RWPE1 (cell line): ENCODE measurements at places on chromosomes 2 and 18.

DNA sequence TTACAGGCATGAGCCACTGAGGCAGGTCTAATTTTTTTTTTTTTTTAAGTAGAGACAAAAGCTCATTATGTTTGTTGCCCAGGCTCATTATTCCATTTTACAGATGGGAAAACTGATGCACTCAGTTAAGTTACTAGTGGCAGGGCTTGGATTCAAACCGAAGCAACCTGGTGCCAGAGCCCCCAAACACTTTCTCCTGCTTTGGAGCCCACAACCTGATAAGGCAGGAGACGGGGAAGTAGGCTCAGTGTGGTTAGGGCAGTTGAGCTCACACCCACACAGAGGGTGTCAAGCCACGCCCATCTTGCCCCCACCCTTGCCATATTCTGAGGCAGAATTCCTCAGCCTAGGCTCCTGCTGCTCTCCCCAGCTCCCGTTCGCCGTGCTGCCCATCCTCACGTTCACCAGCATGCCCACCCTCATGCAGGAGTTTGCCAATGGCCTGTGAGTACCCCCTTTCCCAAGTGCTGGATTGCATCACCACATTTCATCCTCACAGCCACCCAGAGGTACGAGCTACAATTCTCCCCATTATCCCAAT lies 5.8 kb upstream of the CTDSP1 start:
- DNase-seq: no peak

GRCh38 chr18:55509631-55510324 lies 78.2 kb downstream of the TCF4 start:
- DNase-seq: no peak

DNA sequence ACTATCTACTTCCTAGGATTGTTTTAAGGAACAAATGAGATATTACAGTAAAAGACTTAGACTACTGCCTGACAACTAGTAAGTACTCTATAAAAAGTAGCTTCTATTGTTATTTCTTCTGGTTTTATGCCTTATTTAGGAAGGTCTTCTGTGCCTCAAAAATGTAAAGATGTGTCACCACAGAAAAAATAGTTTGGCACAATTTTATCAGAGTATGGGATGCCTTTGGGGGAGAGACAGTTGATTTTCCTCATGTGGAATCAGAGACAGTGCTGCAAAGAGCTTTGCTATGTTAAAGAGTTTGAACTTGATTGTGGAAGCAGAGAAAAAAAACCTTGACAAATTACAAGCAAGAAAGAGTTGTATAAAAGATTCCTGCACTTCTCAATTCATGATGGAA lies 98.4 kb downstream of the EHBP1 start:
- no peak for DNase-seq

- peak; percentile 33 for DNase-seq
Measured at GRCh38 chr2:43519643-43520221, 76.1 kb downstream of the THADA start.

- no peak for DNase-seq
Measured at GRCh38 chr2:201432621-201433393, 18.5 kb downstream of the TRAK2 start.

GRCh38 chr2:169664978-169665930 lies 29.0 kb downstream of the CFAP210 start:
- DNase-seq: no peak

GRCh38 chr2:20822535-20823490 lies at the start of gene LDAH:
Gene LDAH, minus strand, starts transcription at chr2:20823101. Its CDS starts 21,638 bp downstream, at chr2:20801463.
- DNase-seq: peak; percentile 91

DNA sequence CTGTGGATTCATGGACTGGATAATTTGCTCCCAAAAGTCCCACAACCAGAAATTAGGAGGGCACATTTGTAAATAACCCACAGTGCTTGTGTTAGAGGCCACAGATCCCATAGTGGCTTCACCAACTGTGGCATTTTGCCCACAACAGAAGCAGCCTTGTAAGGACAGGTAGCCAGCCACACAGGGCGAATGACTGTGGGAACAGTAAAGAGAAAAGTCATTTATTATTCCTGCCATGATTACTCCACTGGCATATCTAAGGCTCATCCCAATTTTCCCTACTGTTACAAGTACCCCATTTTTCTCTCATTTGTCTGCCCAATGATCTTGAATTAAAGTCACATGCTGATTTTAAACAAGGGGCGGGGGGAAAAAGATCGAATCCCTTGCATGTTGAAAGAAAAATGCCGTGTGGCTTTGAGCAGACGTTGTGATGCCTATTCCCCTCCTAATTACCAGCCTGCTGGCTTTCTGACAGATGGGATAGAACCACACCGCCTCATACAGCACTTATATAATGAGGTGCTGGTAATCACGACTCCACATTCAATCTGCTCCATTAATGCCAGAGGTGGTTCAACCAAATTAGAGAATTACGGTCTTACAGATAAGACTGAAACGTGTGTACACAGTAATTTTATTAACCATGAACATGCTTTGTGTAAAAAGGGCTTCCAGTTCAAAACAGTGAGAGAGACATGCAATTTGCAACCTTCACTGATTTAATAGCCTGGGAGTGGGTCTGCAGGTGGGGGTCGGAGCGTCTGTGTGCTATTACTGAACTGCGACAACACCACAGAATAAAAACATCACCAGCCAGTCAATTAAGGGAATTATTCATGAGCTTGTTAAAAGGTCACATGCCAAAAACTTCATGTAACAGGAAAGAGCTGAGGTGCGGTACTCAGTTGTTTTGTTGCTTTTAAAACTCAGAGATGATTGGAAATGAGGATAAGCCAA lies 196.0 kb downstream of the TMEM163 start:
- no peak for DNase-seq

DNA sequence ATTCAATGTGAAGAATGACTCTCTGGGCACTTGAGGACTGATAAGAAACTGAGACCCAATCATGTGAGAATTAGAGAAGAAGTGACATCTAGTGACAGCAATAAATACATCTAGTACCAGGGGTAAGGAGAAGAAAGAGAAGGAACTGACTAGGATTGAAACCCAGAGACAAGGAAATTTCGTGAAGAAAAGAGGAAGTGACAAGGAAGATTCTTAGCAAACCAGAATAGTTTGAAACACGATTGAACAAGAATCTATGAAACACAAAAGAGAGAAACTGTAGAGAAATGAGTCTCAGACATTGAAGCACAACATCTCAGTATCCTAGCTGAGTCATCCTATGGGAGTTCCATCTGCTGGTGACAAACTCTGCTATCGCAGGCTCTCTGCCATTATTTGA lies 571.9 kb upstream of the PKDCC start:
- no peak for DNase-seq

DNA sequence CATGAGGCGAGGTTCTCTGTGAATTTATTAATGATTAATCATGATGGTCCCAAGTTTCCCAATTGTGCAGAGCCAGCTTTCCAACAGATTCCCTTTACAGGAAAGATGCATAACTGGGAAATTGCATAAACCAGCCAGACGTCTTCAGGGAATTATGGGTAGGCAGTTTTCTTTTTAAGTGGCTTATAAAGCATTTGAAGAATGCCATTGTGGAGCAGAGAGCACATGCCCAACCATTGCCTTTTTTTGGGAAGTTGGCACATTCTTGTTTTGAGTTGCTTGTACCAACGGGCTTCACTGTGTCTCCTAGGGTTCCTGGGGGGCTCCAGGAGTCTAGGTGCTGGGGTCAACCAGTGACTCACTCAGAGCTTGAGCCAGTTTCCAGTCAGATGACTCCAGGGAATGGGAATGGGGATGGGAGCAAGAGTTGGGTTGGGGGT lies 231.7 kb upstream of the FOSL2 start:
- DNase-seq: peak; percentile 42

DNA sequence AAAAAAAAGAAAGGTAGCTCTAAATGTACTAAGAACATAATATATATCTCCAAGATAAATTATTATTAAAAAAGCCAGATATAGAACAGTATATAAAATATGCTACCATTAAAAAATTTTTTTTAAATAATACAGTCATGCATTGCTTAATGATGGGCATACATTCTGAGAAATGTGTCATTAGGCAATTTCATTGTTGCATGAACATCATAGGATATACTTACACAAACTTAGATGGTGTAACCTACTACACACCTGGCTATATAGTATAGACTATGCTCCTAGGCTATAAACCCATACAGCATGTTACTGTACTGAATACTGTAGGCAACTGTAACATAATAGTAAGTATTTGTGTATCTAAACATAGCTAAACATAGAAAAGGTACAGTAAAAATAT lies 18.3 kb upstream of the LAPTM4A start:
- no peak for DNase-seq

DNA sequence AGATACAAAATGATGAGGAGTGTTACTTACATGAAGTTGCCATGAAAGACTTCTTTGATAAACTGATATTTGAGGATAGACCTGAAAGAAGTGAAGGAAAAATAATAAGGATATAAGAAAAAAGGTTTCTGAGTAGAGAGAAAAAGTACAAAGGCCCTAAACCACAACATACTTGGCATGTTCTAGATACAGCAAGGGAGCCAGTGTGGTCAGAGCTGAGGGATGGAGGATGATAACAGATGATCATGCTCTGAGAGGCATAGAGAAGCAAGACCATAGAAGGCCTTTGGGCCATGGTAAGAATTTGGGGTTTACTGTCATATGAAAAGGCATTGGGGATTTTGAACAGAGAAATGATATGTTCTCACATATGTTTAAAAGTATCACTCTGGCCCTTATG lies 424.1 kb upstream of the CHST9 start:
- DNase-seq: no peak

DNA sequence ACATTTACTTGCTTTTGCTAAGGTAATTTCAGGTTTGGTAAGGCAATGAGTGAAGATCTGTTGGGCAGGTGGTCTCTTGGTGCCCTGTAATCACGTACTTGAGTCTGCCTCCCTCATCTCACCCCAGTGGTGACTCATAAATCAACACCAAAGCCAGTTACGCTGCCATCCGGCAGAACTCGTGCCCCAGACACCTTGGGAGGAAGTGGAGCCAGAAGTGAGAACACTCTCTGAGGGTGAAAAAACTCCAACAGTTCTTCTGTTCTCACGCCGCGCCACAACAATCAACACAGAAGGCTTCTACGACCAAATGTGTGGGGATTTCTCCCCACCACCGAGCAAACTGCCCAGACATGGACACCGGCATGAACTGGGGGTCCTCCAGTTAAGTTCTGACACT lies 206.2 kb downstream of the ARL4C start:
- no peak for DNase-seq

- no peak for DNase-seq
Measured at GRCh38 chr2:157271590-157272203, 14.2 kb downstream of the GALNT5 start.

GRCh38 chr2:151334082-151334815 lies 23.1 kb upstream of the TNFAIP6 start:
- DNase-seq: peak; percentile 32

GRCh38 chr2:218897394-218898108 lies 16.9 kb downstream of the WNT10A start:
- DNase-seq: no peak

GRCh38 chr18:11035814-11036495 lies 113.4 kb downstream of the PIEZO2 start:
- DNase-seq: no peak

DNA sequence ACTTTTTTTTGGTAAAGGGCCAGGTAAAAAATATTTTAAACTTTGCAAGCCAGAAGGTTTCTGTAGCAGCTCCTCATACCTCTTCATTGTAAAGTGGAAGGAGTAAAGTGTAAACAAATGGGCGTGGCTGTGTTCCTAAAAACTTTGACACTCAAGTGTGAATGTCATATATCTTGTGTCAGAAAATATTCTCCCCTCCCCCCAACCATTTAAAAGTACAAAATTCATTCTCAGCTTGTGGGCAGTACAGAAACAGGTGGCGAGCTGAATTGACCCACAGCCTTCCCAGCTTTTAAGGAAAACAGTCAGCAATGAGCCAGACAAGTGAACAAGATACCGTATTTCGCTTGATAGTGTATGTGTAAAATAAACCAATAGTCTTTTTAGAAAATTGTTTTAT lies 4.0 kb downstream of the YPEL5 start:
- no peak for DNase-seq

DNA sequence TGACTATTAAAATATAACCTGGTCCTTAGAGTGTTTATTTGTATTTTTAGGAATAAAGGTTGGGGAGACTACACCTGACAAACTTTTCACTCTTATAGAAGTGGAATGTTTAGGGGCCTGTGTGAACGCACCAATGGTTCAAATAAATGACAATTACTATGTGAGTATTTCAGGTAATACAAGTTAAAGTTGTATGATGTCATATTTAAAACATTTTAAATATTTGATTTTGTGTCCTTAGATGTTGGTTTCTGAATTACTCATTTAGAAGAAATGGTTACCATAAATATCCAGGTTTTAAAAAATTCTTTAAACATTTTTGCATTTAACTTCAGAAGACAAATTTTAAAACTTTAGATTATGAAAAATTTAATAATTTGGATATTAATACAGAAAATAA lies 11.8 kb upstream of the ANKRD12 start:
- DNase-seq: no peak

GRCh38 chr18:21110713-21111345 lies 784 bp downstream of the ROCK1 start:
- no peak for DNase-seq
